ENCODE measurements at places on chromosomes 16 and 17.

DNA sequence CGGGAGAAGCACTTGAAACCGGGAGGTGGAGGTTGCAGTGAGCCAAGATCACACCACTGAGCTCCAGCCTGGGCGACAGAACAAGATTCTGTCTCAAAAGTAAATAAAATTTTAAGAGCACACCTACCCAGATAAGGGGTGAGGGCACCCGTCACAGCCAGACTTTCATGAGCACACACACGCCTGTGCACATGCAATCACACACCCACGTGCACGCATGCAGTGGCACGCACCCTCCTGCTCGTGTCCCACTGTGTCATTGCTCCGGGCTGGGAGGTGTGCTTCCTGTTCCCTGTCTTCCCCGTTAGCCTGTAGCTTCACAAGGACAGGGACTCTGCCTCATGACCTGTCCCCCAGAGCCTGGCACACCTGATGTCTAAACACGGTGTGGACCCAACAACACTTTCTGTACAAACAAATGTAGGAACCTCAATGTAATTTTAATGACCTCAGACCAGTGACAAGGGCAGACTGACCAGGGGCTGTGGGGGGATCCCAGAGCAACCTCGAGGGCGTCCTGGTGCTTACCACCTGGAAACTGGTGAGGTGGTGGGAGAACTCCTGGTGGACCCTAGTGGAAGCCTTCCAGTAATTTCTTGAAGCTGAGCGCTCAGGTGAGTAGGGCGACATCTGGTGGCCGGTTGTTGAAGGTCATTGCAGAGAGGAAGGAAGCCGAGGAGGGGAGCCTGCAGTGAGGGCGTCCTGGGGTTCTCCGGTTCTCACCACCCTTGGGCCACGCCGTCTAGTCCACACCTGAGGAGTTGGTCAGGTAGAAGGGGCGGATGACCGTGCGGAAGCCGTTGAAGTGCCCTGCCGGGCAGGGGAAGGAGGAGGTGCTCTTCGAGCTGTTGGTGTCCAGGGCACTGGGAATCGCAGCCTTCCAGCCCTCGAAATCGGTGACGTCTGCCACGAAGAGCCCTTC is 8.6 kb downstream of the LGALS3BP start:
- peak; percentile 65 for DNase-seq

GRCh38 chr17:32515677-32516383 is 29.0 kb downstream of the CDK5R1 start:
- DNase-seq = no peak

DNA sequence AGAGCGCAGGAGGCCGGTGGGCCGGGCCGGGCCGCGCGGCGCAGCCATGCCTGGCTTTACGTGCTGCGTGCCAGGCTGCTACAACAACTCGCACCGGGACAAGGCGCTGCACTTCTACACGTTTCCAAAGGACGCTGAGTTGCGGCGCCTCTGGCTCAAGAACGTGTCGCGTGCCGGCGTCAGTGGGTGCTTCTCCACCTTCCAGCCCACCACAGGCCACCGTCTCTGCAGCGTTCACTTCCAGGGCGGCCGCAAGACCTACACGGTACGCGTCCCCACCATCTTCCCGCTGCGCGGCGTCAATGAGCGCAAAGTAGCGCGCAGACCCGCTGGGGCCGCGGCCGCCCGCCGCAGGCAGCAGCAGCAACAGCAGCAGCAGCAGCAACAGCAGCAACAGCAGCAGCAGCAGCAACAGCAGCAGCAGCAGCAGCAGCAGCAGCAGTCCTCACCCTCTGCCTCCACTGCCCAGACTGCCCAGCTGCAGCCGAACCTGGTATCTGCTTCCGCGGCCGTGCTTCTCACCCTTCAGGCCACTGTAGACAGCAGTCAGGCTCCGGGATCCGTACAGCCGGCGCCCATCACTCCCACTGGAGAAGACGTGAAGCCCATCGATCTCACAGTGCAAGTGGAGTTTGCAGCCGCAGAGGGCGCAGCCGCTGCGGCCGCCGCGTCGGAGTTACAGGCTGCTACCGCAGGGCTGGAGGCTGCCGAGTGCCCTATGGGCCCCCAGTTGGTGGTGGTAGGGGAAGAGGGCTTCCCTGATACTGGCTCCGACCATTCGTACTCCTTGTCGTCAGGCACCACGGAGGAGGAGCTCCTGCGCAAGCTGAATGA is 606 bp downstream of the THAP11 start:
- DNase-seq = peak; percentile 25

- no peak for DNase-seq
These were observed 25.3 kb downstream of the SF3B3 start for GRCh38 chr16:70548936-70549335.

- DNase-seq = no peak
These were observed 9.8 kb downstream of the ST6GALNAC1 start for GRCh38 chr17:76633628-76634328.

DNA sequence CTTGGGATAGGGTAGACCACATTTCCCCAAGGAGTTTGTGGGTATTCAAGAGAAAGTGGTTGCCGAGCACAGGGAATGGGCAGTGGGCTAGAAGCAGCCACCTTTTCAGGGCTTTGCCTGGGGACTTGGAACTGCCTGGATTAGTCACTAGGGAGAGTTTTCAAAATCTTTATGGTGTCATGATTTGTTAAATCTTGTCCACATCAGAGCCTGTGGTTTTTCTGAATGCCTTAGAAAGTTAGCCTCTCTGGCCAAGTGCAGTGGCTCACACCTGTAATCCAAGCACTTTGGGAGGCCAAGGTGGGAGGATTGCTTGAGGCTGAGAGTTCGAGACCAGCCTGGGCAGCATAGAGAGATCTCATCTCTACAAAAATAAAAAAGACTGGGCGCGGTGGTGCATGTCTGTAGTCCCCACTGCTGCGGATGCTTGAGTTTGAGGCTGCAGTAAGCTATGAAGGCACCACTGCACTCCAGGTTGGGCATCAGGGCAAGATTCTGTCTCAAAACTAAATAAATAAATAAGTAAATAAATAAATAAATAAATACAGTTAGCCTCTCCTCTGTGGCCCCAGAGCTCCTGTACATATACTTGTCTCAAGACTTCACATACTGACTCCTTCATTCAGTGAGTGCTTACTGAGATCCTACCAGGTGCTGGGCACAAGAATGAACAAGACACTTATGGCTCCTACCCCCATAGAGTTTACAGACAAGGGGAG is 76.3 kb upstream of the HNF1B start:
- no peak for DNase-seq

GRCh38 chr17:41835800-41836549 is at the start of gene NT5C3B:
NT5C3B (minus strand) TSS chr17:41836232; CDS start chr17:41836193, 39 bp downstream.
- peak; percentile 96 for DNase-seq
